ENCODE measurements at places on chromosomes 6 and 20. TPM values are rescaled to one million over a fixed set of nuclear protein-coding genes. Genes with fewer than 3 reads are reported as not detected.

The PTCHD4 gene
- total RNA-seq = not detected

The SUMO4 gene
- total RNA-seq = 3.2 TPM

The EBF4 gene
- total RNA-seq = 0.61 TPM

The FILIP1 gene
- total RNA-seq = not detected

The CFB gene
- not detected for total RNA-seq

The PLCB4 gene
- total RNA-seq = not detected

Measured in activated CD8-positive, alpha-beta memory T cell treated with anti-CD3 and anti-CD28 coated beads for 36 hours (primary cell).